RPMI7951 (cell line): ENCODE measurements at places on chromosomes 5 and 9. TPM values are rescaled to one million over a fixed set of nuclear protein-coding genes. Genes with fewer than 3 reads are reported as not detected.

ARID3C gene
- total RNA-seq = not detected in 2 replicates

PLAC8L1 gene
- total RNA-seq = not detected in 2 replicates

CYSRT1 gene
- total RNA-seq = 0.36 and 1.1 TPM in 2 replicates

PCSK1 gene
- total RNA-seq = 4.6 TPM in 2 replicates

MYOT gene
- not detected in 2 replicates for total RNA-seq

PTGR1 gene
- 86.5 and 92.4 TPM in 2 replicates for total RNA-seq

DCTN4 gene
- 35.5 and 41.2 TPM in 2 replicates for total RNA-seq

PCSK5 gene
- 0.36 and 0.39 TPM in 2 replicates for total RNA-seq

SFXN1 gene
- 103 and 112 TPM in 2 replicates for total RNA-seq

GMCL2 gene
- total RNA-seq = not detected in 2 replicates

FGD3 gene
- not detected in 2 replicates for total RNA-seq

IL17B gene
- not detected in 2 replicates for total RNA-seq

CNTNAP3B gene
- total RNA-seq = 0.78 and 1.3 TPM in 2 replicates

IFNA8 gene
- total RNA-seq = not detected in 2 replicates

PTPN3 gene
- total RNA-seq = 1.6 TPM in 2 replicates

PDLIM4 gene
- total RNA-seq = 0.48 TPM in 1 of 2 replicates, not detected in the other

CDKN2A gene
- total RNA-seq = 477 and 592 TPM in 2 replicates

GBGT1 gene
- 0.59 and 1.3 TPM in 2 replicates for total RNA-seq

FCHO2 gene
- total RNA-seq = 9.6 and 12.0 TPM in 2 replicates
